Sigmoid colon (tissue), 7 donors: ENCODE measurements at places on chromosomes 6 and 20.

DNA sequence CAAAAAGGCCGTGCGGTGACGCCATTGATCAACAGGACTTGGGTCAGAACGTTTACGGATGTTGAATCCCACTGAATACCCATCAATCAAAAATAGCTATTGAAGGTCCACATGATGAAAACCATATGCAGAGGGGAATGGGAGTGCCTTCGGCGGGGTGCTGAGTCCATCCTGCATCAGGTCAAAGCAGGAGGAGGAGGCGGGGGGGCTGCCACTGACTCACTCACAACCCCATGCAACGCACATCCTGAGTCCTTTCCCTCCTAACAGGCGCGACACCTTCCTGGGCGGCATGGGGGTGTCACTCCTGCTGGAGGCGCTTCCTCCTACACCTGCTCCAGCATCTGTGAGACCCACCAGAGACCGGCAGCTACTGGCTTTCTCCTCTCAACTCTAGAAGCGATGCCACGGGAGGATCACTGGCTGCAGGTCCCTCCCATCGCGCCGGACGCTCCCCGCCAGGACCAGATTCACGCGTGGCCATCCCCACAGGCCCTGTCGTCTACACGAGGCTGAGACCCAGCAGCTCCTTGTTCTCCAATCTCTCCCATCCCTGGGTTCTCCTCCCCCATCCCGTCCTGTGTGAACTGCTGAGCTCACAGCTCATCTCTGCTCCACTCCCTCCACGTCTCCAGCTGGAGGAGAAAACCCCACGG, 170.6 kb upstream of the THBS2 start:
- DNase-seq, result no peak

GRCh38 chr20:6178537-6178936, 55.7 kb upstream of the FERMT1 start:
- no peak for DNase-seq

GRCh38 chr6:29680416-29680815, 536 bp downstream of the ZFP57 start:
- no peak for DNase-seq

GRCh38 chr6:142735204-142735603, 209.8 kb downstream of the HIVEP2 start:
- DNase-seq, result no peak

DNA sequence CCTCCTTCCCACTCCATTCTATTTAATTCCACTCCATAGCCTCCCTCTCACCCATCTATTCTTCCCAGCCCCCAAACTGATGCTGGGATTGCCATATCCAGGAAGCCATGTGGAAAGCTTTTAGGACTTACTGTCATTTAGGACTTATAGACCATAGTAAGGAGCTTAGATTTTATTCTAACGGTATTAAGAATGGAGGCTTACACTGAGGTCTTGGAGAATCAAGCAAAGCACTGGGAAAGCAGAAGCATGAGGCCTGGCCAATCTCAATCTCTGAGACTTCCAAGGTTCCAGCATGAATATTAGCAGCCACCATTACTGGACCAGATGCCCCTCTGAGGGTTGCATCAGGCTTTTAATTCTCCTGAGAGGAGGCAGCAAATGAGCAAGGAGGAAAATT, 1.4 kb downstream of the CST9 start:
- no peak for DNase-seq
